Retina (tissue), 1 donor: ENCODE measurements at places on chromosomes 5 and 9.

DNA sequence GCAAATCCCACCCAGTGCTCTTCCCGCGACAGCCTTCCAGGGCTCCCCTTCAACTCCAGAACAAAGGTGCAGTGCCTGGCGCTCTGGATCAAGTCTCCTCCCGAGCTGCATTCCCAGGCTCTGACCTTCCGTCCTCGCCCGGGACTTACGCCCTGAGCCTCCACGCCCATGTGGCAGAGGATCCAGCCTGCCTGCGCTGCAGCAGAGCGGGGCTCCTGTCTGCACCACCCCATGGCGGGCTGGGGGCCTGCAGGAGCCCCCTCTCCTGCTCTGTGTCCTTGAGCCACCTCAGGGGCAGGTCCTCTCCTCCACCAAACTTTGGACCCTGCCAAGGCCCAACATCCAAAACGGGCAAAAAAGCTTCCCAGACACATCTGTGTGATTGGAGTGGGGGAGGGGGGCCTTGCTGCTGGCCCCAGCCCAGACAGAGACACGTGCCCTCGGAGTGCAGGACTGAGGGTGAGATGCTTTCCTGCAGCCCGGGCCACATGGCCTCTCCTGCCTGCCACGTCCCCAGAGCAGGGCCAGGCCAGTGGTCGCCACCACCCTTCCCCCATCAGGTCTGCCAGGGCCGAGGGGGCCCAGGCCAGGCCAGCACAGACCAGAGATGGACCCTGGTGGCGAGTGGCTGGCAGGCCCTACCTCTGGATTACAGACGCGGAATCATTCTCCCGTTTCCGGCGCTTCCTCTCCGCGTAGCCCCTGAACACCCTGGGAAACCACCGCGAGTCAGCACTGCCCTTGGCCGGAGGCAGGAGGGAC is 4.4 kb downstream of the NSMF start:
- no peak for DNase-seq

- no peak for DNase-seq
Measured at GRCh38 chr5:86831128-86831527, 213.4 kb downstream of the COX7C start.

DNA sequence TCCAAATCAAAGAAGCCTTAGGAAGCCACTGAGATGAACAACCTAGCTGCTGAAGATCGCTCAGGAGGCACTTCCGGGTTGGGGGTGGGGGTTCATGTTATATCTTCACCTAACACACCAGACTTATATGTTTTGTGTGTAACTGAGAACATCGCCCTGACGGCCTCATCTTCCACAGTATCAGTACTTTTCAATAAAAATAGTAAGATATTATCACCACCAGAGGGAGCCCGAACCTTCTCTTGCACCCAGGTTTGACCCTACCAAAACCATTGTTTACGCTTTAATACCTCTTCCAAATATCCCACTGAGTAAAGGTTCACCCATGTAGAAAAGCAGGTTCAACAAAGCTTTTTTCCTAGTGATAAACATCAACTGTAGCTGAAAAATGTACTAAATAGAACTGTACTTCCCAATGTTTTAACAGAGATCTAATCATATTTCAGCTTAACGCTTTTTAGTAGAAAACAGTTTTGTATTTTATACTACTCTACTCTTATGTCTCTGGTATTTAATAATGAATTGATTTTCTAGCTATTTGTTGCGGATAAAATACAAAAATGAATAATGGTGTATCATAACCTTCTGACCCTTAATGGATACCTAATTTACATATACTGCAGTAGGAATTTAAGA is 244.0 kb downstream of the EPB41L4A start:
- peak; percentile 67 for DNase-seq

DNA sequence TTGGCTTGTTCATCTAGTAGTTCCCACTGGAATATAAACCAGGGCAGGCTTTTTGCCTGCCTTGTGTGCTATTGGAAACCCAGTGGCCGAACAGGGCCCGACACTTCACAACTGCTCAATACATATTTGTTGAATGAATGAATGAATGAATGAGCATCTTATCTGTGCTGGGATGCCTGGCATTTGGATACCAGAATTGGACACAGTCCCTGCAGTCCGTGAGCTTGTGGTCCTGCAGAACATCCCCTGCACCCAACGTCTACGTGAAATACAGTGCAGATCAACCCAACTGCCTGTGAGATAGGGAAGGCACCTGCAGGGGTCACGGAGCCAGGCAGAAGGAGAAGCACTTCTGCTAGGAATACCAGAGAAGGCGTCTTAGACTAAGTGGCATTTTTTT is 30.0 kb upstream of the COL15A1 start:
- DNase-seq, result no peak

GRCh38 chr9:130315446-130316226 is 50.1 kb downstream of the HMCN2 start:
- no peak for DNase-seq

- no peak for DNase-seq
Measured at GRCh38 chr5:149916334-149917072, 28.1 kb downstream of the PDE6A start.

GRCh38 chr5:96197347-96197746 is 235.7 kb upstream of the ELL2 start:
- DNase-seq, result no peak

GRCh38 chr9:30048396-30048795 is 2336.0 kb upstream of the ACO1 start:
- DNase-seq, result no peak

- DNase-seq, result peak; percentile 38
Measured at GRCh38 chr5:83608122-83608521, 112.5 kb downstream of the HAPLN1 start.

GRCh38 chr5:55160493-55161209 is 680 bp downstream of the GPX8 start:
- DNase-seq, result peak; percentile 58

GRCh38 chr5:179294891-179295777 is 50.1 kb downstream of the ADAMTS2 start:
- peak; percentile 16 for DNase-seq

DNA sequence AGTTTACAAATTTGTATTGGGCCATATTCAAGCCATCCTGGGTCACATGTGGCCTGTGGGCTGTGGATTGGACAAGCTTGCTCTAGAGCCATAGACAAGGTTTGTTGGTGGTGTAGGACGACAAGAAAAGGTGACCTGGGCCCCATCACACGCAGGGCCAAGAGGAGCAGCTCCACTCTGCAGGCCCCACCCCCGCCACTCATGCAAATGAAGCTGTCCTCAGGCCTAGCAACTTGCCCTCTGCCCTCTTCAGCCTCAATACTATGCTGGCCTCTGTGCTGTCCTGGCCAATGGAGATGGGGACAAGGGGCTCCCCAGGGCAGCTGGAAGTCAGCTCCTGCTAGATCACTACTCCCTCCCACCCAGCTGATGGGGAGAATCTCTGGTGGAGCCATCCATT is 55.2 kb upstream of the TMEM252 start:
- DNase-seq, result no peak

- no peak for DNase-seq
Measured at GRCh38 chr9:38652044-38652443, 31.6 kb upstream of the ANKRD18A start.

DNA sequence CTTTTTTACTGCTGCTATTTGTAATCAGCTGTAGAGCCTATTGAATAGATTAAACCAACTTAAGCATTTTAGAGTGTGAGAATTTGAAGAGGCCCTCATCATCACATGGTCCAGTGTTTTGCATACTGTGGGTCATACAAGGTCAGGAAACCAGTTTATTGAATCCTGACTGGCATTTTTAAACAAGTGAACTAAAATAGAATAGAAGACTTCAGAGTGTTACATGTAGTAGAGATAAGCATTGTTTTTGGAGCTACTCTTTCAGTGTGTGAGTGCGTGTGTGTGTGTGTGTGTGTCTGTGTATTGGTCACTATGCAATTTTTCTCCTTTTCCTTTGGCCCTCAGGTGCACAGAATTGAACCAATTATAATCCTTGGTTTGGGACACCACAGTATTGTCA is 114.4 kb downstream of the SLC28A3 start:
- DNase-seq, result no peak

DNA sequence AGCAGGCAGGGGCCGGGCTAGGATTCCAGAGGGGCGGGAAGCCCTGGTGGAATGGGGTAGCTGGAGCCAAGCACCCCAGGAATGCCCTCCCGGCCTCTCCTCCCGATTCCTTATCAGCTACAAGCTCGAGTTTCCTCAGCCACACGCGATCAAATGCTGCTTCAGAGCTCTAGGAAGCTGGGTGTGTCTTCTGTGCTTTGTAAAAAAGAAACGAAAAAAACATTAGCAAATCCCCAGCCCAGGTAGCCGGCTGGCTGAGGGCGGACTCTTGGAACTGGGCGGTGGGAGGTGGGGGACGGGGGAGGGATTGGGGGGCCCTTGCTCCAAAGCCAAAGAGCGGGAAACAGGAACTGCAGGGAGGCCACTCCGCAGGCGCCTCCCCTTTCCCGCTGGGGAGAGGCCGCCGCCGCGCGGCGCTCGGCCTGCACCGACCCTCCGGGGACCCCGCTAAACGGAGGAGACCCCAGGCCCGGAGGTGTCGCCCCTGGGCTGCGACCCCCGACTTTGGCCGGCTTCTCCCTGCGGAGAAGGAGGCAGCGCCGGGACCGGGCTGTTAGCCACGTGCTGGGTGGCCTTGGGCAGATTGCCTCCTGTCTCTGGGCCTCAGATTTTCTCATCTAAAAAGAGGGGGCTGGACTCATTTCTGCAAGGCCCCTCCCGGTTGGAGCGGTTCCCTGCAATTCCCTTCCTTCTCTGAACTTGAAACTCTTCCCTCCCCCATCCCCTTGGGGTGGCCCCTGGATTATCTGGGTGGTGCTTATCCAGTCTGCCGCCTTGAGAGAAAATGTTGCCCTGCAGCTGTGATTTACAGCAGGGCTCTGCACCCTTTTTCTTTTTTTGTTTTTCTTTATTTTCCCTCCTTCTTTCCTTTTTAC is 40.9 kb upstream of the FABP6 start:
- DNase-seq, result peak; percentile 60

GRCh38 chr5:158429564-158429963 is 570.6 kb upstream of the CLINT1 start:
- DNase-seq, result no peak

- no peak for DNase-seq
Measured at GRCh38 chr5:57172466-57173318, 1.2 kb upstream of the GPBP1 start.

DNA sequence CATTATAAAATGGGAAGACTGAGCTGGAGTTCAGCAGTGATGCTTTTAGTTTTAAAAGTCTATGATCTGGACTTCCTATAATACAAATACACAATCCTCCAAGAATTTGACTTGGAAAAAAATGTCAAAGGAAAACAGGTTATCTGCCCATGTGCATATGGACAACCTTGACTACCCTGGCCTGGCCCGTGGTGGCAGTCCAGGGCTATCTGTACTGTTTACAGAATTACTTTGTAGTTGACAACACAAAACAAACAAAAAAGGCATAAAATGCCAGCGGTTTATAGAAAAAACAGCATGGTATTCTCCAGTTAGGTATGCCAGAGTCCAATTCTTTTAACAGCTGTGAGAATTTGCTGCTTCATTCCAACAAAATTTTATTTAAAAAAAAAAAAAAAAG is 17.3 kb downstream of the MOCS2 start:
- DNase-seq, result no peak

DNA sequence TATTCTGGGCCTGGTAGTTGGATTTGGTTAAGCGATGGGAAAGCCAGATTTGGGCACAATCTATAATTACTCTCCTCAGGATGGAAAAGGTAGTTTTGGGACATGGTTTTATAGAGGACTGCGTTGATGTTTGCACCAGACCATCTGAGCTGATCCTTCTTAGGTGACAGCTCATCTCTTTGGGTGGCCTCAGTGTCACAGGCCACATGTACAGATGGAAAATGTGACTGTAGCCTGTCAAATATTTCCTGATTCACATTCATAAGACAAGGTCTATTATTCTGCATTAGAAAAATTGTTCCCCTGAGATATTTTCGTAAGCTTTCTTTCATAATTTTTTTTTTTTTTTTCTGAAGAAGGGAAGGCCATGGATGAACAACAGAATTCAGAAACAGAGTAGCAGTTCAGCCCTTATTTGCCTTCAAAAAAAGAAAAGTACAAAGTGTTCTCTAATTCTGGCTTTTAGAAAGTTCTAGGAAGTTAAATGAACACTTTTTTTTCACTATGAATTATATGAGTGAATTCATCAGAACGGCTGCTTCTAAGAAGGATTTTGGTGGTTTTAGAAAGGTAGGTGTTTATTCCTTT is 81.0 kb downstream of the NNT start:
- DNase-seq, result no peak

DNA sequence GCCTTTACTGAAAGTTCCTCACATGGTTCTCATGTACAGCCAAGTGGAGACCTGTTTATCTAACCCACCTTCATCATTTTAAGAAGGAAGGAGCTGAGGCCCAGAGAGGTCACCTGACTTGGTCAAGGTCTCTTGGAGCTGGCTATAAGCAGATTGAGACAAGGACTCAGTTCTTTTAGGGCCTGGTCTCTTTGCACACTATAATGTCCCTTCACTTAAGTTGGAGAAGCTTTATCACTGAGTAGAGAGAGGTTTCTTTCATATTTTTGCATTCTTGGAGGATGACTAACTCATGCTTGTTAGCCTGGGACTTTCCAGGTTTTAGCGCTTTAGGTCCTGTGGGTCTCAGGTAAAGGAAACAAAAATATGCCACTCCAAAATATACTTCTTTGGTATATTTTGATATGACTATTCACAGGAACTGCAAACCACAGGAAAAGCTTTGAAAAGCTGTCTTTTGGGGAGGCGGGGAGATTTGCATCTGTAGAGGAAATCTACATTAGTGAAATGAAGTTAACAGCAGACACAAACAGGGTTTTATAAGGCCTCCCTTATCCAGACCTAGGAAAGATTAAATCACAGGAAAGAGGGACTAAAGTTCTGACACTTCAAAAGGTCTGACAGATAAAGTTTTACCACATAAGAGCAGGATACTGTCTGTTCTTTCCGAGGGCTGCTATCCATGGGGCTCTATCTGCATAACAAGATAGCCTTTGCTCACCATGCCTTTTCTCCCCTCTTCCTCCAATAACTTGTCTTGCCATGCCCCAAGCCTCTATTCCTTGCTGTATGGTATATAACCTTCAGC is 95.8 kb upstream of the ANKRD55 start:
- no peak for DNase-seq

- no peak for DNase-seq
Measured at GRCh38 chr9:109422641-109423040, 75.5 kb downstream of the PTPN3 start.

GRCh38 chr9:71326360-71326759 is 204.9 kb upstream of the TRPM3 start:
- no peak for DNase-seq

GRCh38 chr9:114988962-114989599 is 58.7 kb upstream of the TNFSF8 start:
- no peak for DNase-seq

DNA sequence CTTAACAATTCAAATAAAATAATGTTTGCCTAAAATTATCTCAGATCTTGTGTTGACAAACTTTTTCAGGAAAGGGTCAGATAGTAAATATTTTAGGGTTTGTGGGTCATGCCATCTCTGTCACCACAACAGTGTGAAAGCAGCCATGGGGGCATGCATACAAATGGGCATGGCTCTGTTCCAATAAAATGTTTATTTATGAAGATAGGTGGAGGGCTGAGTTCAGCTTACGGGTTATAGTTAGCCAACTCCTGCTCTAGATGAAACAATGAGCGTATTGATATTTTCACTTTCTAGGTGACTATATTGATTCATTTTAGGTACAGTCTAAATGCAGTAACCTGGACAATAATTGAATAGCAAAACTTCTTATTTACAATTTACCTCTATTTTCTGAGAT is 533.8 kb upstream of the CLINT1 start:
- DNase-seq, result no peak
